Activated CD8-positive, alpha-beta T cell treated with anti-CD3 and anti-CD28 coated beads, Interleukin-2, amount 10 ng/mL, durations not matched to agents 7 days and 5 days (primary cell): ENCODE measurements at places on chromosomes 5 and 9.

DNA sequence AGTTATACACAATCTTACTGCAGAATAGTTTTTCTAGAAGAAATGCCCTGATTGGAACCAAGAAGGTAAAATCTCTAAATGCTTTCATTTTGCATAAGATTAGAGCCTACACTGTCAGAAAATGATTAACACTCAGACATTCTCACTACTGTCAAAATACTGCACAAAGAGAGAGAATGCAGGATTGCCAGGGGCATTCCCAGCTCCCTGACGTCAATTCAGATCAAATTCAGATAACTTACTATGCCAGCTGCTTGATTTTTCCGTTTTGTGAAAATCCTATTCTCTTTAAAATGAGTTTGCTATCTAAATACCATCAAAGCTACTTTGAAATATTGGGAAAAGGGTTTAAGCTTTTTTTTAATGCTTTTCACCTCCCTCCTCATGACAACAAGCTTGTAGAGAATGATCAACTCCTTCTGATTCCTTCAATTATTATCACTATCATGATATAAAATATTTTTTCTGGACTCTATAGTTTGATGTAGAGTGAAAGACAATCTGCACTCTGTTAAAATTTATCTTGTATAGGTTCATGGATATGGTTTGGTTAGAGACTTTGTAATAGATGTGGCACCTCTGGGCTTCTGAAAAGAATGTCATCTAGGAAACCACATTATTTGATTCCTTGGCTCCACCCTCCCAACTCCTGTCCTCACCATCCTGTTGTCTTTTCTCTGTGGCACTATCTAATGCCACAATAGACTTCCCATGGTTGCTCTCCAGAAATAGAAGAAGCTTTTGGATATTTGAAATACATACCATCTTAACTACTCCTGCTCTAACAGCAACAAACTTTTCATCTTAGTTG is 407.7 kb downstream of the PDE4D start:
- DNase-seq, result no peak

GRCh38 chr9:92976431-92976830 is 29.1 kb downstream of the FGD3 start:
- DNase-seq, result no peak

GRCh38 chr5:170552621-170553115 is 48.8 kb downstream of the KCNIP1 start:
- no peak for DNase-seq

DNA sequence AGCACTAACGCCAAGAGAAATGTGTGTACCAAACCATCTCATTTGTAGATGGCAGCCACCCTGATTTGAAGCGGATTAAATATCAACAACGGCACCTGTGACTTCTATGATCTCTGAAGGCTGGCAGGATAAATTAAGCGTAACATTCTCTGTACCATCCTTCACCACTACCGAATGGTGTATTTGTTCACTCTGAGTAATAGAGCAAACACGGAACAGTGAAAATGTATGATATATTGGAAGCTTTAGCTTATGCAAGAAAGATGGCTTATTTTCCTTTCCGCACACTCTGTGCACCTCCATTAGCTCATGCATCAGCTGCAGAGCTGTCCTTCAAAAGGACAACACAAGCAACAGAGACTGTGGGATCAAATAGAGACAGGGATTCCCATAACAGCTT is 431.1 kb downstream of the PRELID2 start:
- no peak for DNase-seq

DNA sequence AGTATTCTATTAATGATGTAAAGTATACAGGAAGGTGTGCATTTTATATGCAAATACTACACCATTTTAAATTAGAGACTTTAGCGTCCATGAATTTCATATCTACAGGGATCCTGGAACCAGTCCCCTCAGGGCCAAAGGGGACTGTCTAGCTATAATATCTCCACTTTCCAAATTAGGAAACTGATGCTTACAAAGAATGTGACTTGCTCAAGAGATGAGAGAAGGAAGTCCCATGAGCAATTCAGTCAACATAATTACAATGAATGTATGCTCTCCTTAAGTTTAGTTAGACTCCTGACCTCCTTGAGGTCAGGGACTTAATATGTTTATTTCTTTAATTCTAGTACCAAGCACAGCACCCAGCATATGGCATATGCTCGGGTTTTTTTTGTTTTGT is 23.7 kb downstream of the NIPBL start:
- DNase-seq, result no peak

GRCh38 chr9:105236261-105236660 is 8.2 kb upstream of the SLC44A1 start:
- DNase-seq, result no peak

GRCh38 chr9:76572151-76572550 is 113.2 kb downstream of the GCNT1 start:
- DNase-seq, result no peak
